GM12864 (cell line): ENCODE measurements at places on chromosomes 2 and 18.

DNA sequence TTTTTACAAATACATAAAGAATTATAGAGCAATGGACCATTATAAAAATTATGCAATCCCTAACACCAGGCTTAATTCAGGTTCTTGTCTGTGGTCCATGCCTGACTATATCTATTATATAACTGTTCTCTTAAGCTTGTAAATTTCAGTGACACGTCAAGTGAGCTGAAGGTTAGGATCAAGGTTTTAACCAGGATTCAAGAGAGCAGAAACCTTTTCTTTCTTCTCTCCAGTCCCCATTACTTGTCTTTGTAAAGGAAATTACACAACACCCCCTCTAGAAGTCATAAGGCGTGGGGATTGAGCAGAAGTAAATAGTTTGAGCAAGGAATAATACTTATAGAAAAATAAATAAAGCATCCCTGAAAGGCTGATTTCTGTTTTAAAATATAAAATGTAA, 122.0 kb downstream of the ZNF521 start:
- DNase-seq: no peak

DNA sequence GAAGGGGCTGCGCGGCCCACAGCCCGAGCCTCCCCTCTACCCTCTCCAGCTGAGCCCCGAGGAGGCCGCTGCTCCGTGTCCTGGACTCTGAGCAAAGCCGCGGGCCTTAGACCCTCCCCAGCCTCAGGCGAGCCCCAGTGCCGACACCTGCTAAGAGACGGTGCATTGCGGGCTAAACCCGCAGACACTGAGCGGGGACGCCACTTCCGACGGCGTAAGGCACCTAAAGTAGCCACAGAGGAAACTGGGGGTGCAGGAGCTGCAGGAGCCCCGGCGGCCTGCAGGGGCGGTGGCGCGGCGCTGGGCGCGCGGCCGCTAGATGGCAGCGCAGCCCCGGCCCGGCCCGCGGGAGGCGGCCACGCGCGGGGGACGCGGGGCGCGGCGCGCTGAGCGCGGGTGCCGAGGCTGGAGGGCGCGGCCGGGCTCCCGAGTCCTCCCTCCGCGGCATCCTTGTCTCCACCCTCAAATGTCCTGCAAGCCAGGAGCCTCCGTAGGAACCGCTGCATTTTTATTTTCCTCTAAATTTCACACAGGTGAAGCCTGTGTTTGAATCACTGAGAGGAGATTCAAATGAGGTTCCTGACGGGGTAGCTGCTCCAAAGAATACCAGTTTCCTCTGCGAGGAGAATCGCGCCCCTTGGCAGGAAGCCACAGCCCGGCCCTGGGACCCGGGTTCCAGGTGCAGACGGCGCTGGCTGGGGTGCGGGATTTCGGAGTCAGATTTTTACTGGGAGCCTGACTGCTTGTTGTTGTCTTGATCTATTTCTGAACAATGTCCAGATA, 650.5 kb downstream of the GALR1 start:
- DNase-seq: peak; percentile 2

GRCh38 chr2:162072976-162073887, 783 bp downstream of the DPP4 start:
- DNase-seq: no peak

GRCh38 chr2:219570194-219570923, 980 bp downstream of the OBSL1 start:
- no peak for DNase-seq

DNA sequence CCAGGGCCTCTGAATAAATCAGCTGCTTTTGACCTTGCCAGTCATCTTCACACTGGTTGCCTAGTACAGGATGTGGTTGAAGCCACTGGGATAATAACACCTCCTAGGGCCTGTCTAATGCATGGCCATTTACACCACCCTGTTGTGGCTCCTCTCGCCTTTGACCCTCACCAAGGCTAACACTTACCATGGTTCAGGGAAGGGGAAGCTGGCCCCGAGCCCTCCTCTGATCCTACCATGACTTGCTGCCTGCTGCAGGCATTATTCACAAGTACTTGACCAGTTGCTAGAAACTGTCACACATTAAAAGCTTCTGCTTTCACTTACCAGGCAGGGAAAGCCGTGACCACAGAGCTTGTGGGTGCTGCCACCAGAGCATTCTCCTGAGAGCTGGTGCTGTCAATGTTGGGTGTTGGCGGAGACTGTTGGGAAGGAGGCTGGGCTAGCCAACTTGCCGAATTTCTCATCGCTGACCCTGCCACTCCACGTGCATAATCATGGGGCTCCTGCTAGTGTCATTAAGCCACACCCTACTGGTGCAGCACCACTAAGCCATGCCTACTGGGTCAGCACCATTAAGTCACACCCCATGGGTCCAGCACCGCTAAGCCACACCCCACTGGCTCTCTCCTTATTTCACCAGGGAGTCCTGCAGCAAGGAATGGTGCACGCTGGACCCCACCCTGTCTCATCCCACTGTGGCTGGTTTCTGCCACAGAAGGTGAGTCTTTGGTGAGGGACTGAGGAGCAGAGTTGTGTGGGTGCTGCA, 47.0 kb upstream of the TTC39C start:
- DNase-seq: no peak

DNA sequence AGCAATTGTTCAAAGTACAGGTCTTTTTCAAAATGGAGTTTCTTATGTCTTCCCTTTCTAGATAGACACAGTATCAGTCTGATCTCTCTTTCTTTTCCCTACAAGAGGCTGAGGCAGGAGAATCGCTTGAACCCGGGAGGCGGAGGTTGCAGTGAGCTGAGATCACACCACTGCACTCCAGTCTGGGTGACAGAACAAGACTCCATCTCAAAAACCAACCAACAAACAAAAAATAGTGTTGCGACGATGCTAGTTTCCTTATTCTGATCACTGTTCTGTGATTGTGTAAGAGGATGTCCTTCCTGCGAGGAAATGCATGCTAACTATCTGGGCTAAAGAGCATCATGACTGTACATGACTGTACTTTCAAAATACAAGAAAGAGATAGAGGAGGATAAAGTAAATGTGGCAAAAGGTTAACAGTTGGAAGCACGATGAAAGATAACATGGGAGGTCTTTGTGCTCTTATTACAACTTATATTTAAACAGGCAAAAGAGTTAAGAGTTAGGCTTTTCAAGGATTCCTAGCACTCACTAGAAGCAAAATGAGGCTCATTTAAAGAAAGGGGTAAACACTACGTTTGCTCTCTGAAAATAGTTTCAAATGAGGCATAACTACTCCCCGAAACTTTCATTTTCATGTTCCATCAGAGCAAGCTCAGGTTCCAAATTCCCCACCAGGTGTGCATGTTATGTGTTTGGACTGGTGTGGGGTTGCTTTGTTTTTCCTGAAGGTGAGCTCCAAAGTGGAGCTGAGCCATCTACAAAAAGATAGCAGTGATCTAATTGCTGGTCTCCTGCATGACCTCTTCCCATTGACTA, 23.8 kb downstream of the SOWAHC start:
- peak; percentile 55 for DNase-seq
